ENCODE measurements at places on chromosomes 2 and 18. TPM values are rescaled to one million over a fixed set of nuclear protein-coding genes. Genes with fewer than 3 reads are reported as not detected.
A peak's percentile ranks its signal among the peaks of the same experiment; 100 is the strongest.

GALR1 gene
- 0.98 TPM for total RNA-seq

CPLX4 gene
- not detected for total RNA-seq

MDH1B gene
- total RNA-seq, result 0.49 TPM

SLC11A1 gene
- total RNA-seq, result 36.6 TPM

CYP26B1 gene
- 6.9 TPM for total RNA-seq

SLC25A12 gene
- total RNA-seq, result 26.0 TPM

ICA1L gene
- 21.6 TPM for total RNA-seq

RALBP1 gene
- total RNA-seq, result 65.6 TPM

MDH1 gene
- 124 TPM for total RNA-seq

GRCh38 chr2:179596018-179596417, 265.4 kb downstream of the ZNF385B start:
- no peaks in the 10 kb centered on the region for H3K36me3 ChIP-seq
- H3K27me3 ChIP-seq, result no peaks in the 10 kb centered on the region
- DNase-seq, result no peak
- H3K4me1 ChIP-seq, result no peaks in the 10 kb centered on the region
- H3K4me3 ChIP-seq, result no peak overlapping the region

DNA sequence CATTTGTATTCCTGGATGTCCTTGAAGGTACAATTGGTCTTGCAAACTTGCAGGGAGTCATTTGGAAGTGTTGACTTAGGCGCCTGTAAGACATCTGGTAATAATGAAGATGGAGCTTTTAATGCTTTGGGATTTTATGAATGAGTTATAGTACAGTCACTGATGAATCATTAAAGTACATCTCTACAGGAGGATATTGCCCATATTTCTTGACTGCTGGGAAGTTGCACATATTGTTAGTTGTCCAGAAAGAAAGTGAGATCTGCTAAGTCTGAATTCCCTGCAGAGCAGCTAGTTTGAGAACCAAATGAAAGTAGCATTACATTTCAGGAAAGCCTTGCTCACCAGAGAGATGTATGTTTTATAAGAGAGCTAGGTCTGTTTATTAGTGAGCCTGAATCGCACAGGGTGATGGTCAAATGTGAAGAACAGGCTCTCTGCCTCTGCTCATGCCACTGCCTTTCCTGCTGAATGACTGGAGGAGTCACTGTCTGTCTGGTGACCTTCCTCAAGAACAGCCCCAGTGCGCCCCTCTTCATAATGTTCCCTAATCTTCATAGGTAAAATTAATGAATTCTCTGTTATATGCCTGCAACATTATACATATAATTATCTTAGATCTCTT, 138.9 kb upstream of the KLHL14 start:
- H3K36me3 ChIP-seq, result no peaks in the 10 kb centered on the region
- no peak overlapping the region for H3K4me3 ChIP-seq
- no peak overlapping the region for H3K27ac ChIP-seq
- no peak for DNase-seq

DNA sequence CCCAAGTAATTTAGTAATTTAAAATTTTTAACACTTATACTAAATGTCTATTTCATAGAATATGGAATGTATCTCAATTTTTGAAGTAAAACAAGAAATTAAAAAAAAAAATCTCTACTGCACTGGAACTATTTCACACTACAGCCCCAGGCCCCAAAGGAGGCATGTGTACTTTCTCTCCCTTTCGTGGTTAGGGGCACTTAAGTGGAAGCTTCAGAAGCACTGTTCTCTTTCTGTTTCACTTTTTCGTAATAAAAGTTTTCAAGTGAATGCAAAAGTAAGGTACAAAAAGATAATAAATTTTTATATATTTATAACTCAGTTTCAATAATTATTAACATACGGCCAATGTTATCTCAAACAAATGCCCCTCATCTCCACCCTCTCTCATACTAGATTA, 123.8 kb upstream of the STON1 start:
- H3K4me3 ChIP-seq, result no peak overlapping the region
- no peaks in the 10 kb centered on the region for H3K4me1 ChIP-seq

GRCh38 chr2:223918671-223919134, 26.4 kb downstream of the WDFY1 start:
- H3K4me3 ChIP-seq, result no peak overlapping the region
- no peaks in the 10 kb centered on the region for H3K36me3 ChIP-seq
- no peak overlapping the region for H3K27ac ChIP-seq
- H3K4me1 ChIP-seq, result no peaks in the 10 kb centered on the region
- no peak for DNase-seq
- no peaks in the 10 kb centered on the region for H3K27me3 ChIP-seq

DNA sequence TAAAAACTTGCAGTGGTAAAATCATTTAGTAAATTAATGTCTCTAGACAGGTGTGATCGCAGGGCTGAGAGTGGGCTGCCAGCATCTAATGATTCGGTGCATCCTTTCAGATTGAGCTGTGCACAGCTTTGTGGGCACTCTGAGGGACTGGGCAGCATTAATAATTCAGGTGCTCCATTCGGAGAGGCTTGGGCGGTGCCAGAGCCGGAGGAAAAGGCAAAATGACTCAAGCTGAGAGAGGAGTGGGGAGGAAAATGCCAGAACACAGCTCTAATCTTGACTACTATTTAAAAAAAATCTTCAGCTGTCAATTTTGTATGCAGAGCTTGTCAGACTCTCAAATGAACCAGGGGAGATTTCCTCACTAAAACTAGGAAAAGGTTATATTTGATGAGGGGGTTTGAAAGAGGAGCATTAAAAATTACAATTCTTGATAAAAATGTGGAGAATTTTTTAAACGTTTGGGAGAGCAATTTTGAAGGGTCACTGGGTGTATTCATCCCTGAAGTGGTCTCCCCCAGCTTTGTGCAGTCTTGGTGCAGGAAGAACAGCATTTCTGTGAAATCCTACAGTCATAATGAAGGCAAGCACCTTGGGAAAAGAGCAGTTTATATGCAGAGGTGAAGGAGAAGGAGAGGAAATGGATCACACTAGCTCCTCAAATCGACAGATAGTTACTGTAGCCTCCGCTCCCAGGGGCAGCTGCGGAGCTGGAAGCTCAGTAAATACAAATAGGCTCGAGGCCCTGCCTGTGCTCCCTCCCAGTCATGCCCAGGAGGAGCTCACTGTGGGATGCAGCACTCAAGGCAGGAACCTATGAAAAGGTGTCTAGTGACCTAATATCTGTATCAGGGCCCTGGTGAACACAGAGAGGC, 535.4 kb upstream of the RAB6C start:
- no peaks in the 10 kb centered on the region for H3K27me3 ChIP-seq
- DNase-seq, result no peak
- H3K27ac ChIP-seq, result no peak overlapping the region
- H3K4me1 ChIP-seq, result no peaks in the 10 kb centered on the region
- H3K36me3 ChIP-seq, result no peaks in the 10 kb centered on the region

DNA sequence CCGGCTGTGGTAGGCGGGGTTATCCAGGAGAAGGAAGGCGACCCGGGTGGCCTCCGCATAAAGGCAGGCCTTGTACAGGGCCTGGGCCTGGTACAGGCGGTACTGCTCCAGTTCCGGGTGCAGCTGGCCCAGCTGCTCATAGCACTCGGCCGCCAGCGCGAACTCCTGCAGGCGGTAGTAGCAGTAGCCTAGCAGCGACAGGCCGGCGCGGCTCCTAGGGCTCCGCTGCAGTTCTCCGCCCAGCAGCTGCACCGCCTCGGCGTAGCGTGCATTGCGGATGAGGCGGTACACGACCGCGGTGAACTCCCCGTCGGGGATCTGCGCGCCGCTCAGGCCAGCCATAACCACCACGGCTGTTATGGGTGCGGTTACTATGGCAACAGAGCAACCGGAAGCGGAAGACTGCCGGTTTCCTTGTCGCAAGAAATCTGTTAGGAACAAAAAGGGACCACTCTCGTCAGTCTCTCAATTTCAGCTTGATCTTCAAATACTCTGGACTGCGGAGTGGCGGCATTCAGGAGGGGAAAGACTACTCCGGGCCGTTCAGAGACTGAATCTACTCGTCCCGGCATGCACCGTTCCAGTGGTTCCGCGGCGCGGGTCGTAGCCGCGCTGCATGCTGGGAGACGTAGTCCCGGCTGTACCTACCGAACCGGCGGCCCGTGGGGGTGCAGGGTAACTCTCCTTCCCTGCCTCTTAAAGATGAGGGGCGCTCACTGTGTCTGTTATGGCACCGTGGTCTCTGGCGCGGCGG, 160.0 kb downstream of the AGPS start:
- H3K27ac ChIP-seq, result peak overlapping the region; percentile 79
- H3K27me3 ChIP-seq, result no peaks in the 10 kb centered on the region
- H3K4me1 ChIP-seq, result peaks cover 7% of the 10 kb centered on the region
- DNase-seq, result peak; percentile 91
- H3K36me3 ChIP-seq, result no peaks in the 10 kb centered on the region

GRCh38 chr18:8142131-8142711, 467.0 kb upstream of the RAB12 start:
- H3K4me3 ChIP-seq, result no peak overlapping the region
- H3K27ac ChIP-seq, result no peak overlapping the region

- no peak for DNase-seq
- H3K27me3 ChIP-seq, result no peaks in the 10 kb centered on the region
- H3K4me3 ChIP-seq, result no peak overlapping the region
- H3K36me3 ChIP-seq, result no peaks in the 10 kb centered on the region
- no peak overlapping the region for H3K27ac ChIP-seq
These were observed 19.6 kb downstream of the RSAD2 start for GRCh38 chr2:6896930-6897759.

- no peaks in the 10 kb centered on the region for H3K4me1 ChIP-seq
- no peak overlapping the region for H3K27ac ChIP-seq
- DNase-seq, result no peak
- no peak overlapping the region for H3K4me3 ChIP-seq
These were observed 947.0 kb upstream of the CDH2 start for GRCh38 chr18:29123706-29124530.

- H3K4me3 ChIP-seq, result no peak overlapping the region
- no peaks in the 10 kb centered on the region for H3K36me3 ChIP-seq
- DNase-seq, result peak; percentile 69
- H3K4me1 ChIP-seq, result no peaks in the 10 kb centered on the region
These were observed 156.2 kb upstream of the CELF4 start for GRCh38 chr18:37721544-37722522.

DNA sequence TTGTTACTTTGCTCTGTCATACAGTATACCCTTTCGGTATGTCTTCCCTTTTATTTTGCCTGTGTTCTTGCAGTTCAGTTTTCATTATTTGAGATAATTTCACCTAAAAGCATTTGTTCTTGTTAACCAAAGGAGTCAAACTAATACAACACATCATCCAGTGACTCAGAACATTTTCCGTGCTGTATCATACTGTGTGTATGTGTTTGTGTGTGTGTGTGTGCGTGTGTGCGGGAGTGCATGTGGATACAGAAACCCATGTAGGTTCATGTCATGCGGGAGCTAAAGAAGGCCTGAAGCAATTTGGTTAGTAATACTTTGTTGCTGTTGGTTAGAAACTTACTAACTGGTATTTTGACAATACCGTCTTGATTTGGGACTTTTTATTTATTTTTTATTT, 60.0 kb downstream of the CEP192 start:
- H3K4me1 ChIP-seq, result no peaks in the 10 kb centered on the region
- DNase-seq, result no peak
- no peak overlapping the region for H3K27ac ChIP-seq
- H3K36me3 ChIP-seq, result no peaks in the 10 kb centered on the region
- H3K27me3 ChIP-seq, result no peaks in the 10 kb centered on the region

DNA sequence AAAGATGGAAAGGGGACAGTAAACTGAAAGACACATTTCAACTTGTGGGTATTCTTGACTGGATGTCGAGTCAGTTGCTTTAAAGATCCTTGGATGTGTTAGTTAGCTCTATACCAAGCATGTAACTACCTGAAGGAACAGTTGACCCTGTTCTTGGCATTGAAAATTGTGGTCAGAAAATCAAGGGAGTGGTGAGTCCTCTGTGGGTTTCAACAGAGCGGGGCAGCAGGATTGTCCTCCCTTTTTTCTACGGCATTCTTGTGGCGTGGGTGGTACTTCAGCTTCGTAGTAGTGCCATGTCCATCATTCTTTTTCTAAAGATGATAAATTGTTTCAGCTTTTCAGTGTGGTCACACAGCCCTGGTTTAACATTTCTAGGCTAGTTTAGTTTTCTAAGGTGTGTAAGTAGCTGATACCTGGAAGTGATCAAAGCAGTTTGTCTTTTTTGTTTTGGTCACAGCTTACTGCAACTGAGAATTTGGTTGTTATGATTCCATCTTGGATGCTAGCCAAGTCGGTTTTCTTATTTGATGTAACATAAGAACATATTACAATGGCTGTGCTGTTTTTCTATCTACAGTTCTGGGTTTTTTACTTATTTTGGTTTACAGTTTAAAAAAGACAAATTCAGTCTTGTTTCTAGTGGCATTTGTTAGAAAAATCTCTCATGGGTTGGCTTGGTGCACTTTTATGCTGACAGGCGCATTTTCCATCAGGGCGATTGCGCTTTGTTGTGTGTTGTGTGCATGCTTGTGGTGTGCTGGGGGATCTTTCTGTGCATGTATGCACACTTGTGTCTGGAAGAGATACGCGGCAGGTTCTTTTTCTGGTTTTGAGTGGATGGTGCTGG, 84.7 kb downstream of the ZNF407 start:
- H3K27me3 ChIP-seq, result no peaks in the 10 kb centered on the region
- no peak for DNase-seq
- H3K4me1 ChIP-seq, result peaks cover 4% of the 10 kb centered on the region
- H3K4me3 ChIP-seq, result no peak overlapping the region

DNA sequence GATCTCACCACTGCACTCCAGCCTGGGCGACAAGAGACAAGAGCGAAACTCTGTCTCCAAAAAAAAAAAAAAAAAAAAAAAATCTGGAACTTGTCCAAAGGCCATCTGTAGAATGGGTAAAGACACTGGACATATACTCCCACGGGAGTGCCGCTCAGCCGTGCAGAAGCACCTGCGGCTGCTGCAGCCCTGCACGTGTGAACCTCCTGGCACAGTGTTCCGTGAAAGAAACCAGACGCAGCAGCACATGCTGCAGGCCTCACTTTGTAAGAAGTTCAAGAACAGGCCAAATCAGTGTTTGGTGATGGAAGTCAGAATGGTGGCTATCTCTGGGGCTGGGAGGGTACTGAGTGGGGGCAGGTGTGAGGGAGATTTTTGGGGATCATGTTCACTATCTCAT, 6.5 kb downstream of the CHRND start:
- no peak overlapping the region for H3K4me3 ChIP-seq
- no peak for DNase-seq
- H3K27me3 ChIP-seq, result no peaks in the 10 kb centered on the region
- H3K27ac ChIP-seq, result no peak overlapping the region

DNA sequence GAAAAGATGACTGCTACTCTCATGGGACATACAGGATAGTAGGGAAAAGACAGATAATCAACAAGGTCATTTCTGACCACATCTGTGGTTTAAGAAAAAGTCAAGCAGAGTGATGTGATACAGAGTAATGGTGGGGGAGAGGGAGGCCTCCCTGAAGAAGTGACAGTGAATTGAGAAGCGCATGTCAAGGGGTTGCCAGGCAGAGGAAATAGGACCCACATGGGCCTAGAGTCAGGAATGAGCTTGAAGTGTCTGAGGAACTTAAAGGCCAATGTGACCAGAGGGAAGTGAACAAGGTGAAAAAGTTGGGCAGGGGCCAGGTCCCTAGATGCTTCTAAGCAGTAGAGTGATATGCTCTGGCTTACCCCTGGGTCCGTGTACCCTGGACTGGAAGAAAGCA, 113.5 kb upstream of the PPP1CB start:
- no peak overlapping the region for H3K4me3 ChIP-seq
- peak overlapping the region; percentile 78 for H3K27ac ChIP-seq
- peaks cover 51% of the 10 kb centered on the region for H3K4me1 ChIP-seq
- DNase-seq, result peak; percentile 85
- no peaks in the 10 kb centered on the region for H3K27me3 ChIP-seq

- no peak for DNase-seq
- H3K36me3 ChIP-seq, result no peaks in the 10 kb centered on the region
- peaks cover 26% of the 10 kb centered on the region for H3K4me1 ChIP-seq
These were observed 540 bp downstream of the ATP9B start for GRCh38 chr18:79069717-79070151.
